Activated B cell treated with CpG ODN at 0.5 μM for 24 hours (primary cell): ENCODE measurements at places on chromosomes 13 and 19.

- DNase-seq: no peak
Observed at GRCh38 chr13:20565115-20565736, 1.7 kb upstream of the IFT88 start.

DNA sequence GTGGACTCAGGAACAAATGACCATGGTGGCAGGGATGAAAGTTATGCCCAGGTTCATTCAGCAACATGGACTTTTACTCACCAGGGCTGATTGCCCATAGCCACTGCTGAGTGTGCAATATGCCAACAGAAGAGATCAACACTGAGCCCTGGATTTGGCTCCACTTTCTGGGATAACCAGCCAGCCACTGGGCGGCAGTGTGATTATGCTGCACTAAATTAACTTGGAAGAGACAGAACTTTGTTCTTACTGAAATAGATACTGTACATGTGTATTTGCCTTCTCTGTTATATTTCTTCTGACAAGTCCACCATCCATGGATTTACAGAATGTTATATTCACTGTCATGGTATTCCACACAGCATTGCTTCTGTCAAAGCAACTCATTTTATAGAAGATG, 257.4 kb downstream of the TDRD3 start:
- DNase-seq: no peak

GRCh38 chr19:12797141-12797587, 4.4 kb downstream of the PRDX2 start:
- no peak for DNase-seq

GRCh38 chr13:109910194-109910593, 123.8 kb upstream of the IRS2 start:
- no peak for DNase-seq

- no peak for DNase-seq
Observed at GRCh38 chr19:5308451-5309437, 31.9 kb downstream of the PTPRS start.

DNA sequence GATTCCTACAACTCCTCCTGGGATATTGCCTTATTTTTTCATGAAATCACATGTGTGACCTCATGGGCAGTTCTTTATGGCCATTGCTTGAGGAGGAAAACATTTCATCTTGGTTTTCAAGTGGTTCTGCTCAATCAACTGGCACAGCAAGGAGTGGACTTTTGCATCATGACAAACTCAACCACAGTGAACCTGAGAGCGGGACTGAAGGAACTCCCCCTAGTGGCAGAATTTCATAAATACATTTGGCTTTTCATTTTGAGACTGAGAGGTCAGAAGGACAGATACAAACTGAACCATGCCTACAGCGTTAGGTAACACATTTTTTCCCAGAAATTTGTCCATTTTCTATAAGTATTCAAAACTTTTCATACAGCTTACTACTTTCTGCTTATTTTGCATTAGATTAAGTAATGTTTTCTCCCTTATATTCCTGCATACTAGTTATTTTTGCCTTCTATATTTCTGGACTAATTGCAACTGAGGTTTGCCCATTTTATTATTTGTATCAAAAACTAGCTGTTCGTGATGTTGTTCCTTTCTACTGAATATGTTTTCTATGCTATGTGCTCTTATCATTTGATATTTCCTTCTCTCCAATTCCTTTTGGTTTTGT, 13.4 kb upstream of the SIGLEC12 start:
- no peak for DNase-seq
